ENCODE measurements at places on chromosomes 16 and 17. TPM values are rescaled to one million over a fixed set of nuclear protein-coding genes. Genes with fewer than 3 reads are reported as not detected.

DNA sequence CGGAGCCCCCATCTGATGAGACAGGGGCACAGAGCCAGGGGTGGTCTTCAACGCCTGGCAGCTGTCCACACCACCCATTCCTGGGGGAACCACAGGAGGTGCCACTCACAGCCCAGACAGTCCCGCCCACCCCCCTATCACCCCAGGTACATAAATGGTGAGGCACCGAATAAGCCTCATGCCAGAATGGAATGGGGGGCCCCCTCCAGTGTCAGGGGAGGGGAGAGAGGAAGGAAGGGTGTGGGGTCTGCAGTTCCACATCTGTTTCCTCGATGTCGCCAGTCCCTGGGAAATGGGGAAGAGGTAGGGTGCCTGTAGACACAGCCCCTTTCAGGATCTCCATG is 1.7 kb downstream of the TMC6 start:
- DNase-seq, result no peak

DNA sequence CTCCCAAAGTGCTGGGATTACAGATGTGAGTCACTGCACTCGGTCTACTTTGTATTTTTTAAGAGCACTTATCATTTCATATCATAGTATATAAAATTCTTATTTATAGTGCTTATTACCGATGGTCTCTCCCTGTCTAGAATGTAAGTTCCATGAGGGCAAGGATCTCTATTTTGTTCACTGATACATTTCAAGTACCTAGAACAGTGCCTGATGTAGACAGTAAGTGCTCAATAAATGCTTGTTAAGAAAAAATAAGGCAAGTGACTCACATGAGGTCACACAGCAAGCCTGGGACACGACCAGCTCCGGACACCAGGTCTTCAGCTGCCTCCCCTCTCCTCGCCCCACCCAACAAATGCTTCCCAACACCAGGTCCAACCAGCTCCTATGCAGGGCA is 23.9 kb downstream of the TRPV3 start:
- no peak for DNase-seq

DNA sequence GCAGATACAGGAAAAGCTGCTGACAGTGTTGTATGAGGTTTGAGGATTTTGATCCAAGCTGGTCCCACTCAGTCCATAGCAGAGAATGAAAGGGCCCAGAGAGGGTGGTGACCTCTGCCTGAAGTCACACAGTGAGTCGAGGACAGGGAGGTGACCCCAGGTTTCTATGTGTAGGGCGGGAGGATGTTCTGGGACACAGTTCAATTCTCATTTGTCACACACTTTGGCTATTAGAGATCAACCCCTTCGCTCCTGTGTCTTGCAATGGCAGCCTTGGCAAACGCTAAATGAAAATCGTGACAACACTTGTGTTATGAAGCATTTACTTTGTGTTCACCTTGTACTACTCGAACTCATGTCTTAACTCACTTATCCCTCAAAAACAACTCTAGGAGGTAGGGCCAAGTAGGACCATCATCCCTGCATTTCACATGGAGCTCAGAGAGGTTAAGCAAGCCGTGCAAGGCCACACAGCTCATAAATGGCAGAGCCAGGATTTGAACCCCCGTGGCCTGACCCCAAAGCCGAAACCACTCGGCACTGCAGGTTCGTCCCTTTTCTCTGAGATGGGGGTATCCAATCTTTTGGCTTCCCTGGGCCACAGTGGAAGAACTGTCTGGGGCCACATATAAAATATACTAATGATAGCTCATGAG is 10.2 kb downstream of the DEXI start:
- DNase-seq, result no peak

DNA sequence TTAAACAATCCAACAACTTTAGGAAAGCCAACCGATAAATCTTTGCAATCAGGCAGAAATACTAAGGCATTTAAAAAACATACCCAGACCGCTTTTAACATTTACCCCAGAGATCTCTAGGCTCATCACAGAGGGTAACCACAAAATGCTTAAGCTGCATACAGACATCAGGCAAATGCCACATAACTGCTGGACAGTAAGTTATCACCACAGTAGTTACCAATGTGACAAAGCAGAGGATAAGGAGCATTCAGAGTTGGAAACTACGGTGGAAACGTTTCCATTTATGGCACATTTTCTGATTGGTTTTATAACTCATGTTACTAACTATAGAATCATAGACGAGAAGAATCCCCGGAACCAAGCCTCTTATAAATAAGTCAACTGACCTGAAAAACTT is 77.5 kb downstream of the KANSL1 start:
- DNase-seq, result no peak

DNA sequence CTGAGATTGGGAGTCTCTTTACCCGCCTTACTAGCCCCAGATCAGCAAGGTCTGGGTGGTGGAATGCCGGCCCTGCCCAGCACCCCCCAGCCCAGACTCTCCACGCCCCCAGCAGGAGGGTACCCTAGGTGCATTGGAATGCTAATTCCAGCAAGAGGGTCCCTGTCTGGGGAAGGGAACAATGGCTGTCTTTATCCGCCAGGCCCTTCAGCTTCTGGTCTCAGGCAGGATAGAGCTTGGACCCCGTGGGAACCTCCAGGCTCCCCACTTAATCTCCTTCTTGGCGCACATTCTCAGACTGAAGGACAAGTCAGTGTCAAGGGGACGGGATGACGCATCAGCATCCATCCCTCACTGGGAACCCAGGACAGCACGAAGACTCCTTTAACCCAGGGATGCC is 85.1 kb downstream of the LITAF start:
- DNase-seq, result no peak

GRCh38 chr17:42697108-42697811 is 14.9 kb downstream of the CNTNAP1 start:
- no peak for DNase-seq

GRCh38 chr16:14013571-14014283 is 57.4 kb upstream of the MRTFB start:
- DNase-seq, result no peak

DNA sequence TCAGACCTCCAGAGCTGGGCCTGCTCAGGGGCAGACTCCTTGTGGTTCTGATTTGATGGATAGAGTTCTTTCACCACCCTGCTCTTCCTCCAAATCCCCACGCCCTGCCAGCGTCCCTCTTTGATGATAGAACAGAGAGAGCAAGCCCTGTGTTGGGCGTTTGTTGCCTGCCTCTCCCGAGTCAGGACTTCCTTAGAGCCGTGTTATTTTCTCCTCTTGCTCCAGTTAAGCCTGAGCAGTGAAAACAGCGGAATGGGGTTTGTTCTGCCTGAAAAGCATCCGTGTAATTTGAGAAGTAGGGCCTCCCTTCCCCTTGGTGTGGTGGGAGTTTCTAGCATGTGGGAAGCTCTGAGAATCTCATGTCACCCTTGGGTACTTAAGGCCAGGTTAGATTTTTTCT is 22.1 kb downstream of the TMEM94 start:
- DNase-seq, result no peak

DNA sequence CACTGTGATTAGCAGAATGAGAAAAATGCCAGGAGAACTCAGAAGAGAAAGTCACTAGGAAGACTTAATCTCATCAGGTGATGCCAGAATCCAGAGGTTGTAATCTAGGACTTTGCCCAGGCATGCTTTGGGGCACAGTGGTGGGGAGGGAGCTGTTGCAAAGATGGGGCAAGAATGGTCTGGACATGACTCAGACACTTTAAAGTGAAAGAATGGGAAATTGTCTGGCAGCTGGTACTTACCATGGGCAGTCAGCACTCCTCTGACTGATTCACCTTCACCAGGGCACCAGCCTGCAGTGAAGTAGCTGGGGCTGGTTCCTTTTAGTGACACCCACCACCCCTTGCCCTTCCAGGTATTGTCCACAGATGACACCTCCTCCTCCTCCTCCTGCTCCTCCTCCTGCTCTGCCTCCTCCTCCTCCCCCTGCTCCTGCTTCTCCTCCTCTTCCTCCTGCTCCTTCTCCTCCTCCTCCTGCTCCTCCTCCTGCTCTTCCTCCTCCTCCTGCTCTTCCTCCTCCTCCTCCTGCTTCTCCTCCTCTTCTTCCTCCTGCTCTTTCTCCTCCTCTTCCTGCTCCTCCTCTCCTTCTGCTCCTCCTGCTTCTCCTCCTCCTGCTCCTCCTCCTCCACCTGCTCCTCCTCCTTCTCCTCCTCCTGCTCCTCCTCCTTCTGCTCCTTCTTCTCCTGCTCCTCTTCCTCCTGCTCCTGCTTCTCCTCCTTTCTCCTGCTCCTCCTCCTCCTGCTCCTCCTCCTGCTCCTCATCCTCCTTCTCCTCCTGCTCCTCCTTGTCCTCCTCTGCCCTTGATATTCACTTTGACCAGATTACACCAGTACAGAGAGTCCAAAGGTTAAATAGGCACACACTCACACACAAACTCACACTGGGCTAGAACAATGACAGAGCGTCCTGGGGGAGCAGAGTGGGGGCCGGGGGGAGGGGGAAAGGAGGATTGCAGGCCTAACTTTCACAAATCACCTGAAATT is at the start of gene CHD9NB:
CHD9NB (minus strand) TSS at position 379 of the 983 bp plus-strand sequence. CDS start 8,739 bp downstream, outside the sequence.
- peak; percentile 30 for DNase-seq

DNA sequence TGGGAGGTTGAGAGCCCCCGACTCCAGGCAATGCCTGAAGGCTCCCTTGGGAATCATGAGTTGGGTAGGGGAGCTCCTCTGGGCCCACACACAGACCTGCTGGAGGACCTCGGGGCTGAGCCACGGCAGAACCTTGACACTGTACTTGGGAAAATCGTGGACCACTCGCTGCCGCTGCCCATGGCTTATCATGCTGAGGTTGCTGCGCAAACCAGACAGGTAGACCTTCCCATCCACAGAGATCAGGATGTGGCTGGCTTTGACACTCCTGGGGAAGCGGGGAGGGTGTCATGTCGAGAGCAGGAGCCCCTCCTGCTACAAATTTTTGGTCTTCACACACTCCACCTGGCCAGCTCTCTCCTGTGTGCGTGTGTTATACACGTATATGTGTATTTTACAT is 7.2 kb upstream of the LIMD2 start:
- no peak for DNase-seq

GRCh38 chr17:11757815-11758214 is 159.5 kb downstream of the DNAH9 start:
- no peak for DNase-seq

ASPA gene
- total RNA-seq, result not detected

RNF222 gene
- total RNA-seq, result not detected

KRT33A gene
- total RNA-seq, result not detected

OSGIN1 gene
- total RNA-seq, result 0.34 TPM

GCGR gene
- total RNA-seq, result not detected

TAC4 gene
- not detected for total RNA-seq

CRYBA1 gene
- total RNA-seq, result not detected

DPEP2NB gene
- not detected for total RNA-seq

KRTAP9-3 gene
- total RNA-seq, result not detected

MT4 gene
- not detected for total RNA-seq

ITGAX gene
- 30.3 TPM for total RNA-seq

KRTAP2-3 gene
- total RNA-seq, result not detected

DCAKD gene
- total RNA-seq, result 34.0 TPM
